ENCODE measurements at places on chromosomes 7 and 10. TPM values are rescaled to one million over a fixed set of nuclear protein-coding genes. Genes with fewer than 3 reads are reported as not detected.

The GLCCI1 gene
- 6.7 TPM for total RNA-seq

The GRID2IP gene
- not detected for total RNA-seq

The TDRD1 gene
- total RNA-seq: not detected

The ZNF239 gene
- total RNA-seq: 6.2 TPM

The TMEM184A gene
- total RNA-seq: under 0.01 TPM

The PGAM2 gene
- total RNA-seq: 0.26 TPM

GRCh38 chr10:96850825-96851224 lies 18.7 kb downstream of the LCOR start:
- peak; percentile 97 for DNase-seq

DNA sequence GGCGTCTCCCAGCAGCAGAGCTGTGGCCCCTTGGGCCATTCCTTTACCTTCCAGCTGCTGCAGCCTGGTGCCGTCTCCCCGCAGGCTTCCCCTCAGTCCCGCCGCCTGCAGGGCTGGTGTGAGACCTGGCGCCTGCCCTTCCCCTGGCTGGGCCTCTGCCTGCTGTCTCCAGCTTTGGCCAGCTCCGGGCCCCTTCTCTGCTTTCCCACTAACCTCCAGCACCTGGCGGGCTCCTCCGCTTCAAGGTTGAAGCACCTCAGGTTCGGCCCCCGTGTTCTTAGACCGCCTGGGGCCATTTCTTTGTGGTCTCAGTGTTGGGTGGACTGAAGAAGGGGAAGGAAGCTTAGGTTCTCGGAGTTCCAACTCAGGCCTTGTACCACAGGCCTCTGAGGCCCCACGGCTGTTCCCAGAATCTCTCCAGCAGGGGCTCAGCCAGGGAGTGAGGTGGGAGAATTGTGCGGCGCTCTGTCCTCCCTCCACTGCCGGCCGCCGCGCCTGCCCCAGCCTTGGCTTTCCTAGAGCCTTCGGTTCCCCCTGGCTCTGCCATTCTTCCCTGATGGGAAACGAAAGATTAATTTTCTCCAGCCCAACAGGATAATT lies 30.3 kb downstream of the GBX1 start:
- no peak for DNase-seq

DNA sequence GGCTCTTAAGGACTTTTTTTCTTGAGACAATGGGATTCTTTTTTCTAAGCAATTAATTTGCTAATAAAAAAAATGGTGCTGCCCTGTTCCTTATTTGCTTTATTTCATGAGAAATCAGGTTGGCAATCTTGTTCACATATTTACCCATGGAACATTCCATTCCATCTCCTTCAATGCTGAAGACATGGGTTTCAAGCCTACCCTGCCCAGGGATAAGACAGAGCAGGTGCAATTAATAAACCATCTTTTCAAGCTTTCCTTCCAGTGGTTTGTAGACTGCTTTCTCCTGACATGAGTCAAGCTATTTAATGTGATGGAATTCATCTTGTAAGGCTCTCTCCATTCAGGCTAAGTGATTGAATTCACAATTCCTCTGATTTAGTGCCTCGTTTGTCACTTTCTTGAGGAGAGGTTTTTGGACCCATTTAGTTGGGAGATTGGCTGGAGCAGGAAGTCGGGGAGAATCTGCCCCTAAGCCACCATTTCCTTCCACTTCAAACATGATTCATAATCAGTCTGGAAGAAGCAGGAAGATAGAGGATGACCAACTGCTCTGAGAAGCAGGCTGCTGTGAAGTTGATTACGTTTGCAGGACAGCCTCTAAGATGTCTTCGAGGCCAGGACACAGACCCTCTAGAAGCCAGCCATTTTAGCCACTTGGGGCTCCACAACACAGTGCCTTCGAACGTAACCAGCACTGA lies 552.4 kb upstream of the GALNT17 start:
- no peak for DNase-seq

DNA sequence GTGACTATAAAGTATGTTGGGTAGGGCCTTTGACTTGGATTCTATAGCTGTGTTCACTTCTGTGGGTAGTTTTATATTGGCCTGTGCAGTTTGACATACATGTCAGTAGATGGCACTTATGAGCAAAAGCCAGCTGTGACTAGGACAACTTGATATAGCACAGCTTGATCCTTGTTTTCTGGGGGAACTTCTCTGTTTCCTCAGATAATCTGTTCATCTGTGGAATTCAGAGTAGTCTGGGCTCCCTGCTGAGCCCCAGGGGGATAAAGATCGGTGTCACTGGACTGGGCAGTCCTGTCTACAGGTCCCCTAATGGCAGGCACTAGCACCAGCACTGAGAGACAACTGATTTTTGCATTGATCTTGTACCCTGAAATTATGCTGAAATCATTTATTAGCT lies 25.4 kb downstream of the CYP2C9 start:
- DNase-seq: peak; percentile 12

GRCh38 chr7:98324782-98325181 lies 43.3 kb downstream of the BRI3 start:
- no peak for DNase-seq

GRCh38 chr7:132261327-132262159 lies 314.7 kb downstream of the PLXNA4 start:
- DNase-seq: no peak

- no peak for DNase-seq
These were observed 219.0 kb downstream of the PTEN start for GRCh38 chr10:88082391-88082790.

DNA sequence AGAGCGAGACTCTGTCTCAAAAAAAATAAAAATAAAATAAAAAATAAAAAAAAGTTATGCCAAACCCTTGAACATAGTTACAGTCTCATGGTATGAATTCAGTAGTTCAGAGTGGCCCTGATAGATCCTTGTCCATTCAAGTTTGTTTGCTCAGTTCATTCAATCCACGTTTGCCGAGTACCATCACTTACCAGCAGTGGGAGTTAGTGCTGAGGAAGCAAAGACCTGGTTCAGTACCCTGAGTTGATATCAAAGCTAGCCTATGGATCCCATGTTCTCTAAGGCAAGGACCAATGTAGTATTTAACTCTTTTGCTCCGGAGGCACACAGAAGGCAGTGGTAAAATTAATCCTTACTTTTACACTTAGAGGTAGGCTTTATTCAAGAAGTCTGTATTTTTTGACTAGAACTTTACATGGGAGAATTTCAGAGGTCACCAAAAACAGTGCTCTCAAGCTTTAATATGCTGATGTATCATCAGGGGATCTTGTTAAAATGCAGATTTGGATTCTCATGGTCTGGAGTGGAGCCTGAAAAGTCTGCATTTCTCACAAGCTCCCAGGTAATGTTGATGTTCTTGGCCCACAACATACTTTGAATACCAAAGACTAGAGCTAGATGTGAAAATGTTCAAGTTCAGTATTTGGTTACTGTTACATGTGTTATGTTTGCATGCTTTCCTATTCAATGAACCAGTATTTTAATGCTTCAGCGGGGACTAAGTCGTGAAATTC lies 38.1 kb upstream of the HBP1 start:
- no peak for DNase-seq

DNA sequence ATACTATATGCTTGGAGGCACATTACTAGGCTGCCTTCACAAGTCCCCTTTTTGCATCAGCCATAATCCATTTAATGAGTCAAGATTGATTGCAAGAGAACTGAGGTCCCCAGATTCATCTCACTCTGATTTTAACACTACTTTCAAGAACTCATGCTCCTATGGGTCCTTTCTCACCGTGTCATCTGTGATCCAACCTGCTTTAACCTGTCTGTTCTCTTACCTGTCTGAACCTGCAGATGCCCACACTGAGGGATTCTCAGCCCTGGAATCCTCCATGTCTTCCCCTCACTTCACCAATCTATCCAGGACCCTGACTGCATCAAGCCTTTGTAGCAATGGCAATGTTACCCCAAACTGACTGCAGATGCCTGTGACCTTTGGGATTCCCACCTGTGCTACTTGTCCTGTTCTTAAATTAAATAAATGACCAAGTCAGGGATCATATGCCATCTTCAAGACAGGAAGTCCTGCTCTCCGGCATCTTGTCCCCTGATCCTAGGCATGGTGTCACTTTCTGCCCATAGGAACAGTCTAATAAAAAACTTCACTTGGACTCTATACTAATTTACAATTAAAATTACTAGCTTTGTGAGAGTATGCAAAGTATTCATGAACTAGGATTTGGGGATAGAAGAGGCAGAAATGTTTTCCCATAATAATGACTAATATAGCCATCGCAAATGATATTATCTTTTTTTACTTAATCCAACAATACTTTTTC lies 25.9 kb upstream of the GOT1 start:
- DNase-seq: no peak

- no peak for DNase-seq
These were observed 20.5 kb downstream of the RSBN1L start for GRCh38 chr7:77716804-77717203.

- DNase-seq: no peak
These were observed 117.1 kb upstream of the HPS1 start for GRCh38 chr10:98563811-98564210.

DNA sequence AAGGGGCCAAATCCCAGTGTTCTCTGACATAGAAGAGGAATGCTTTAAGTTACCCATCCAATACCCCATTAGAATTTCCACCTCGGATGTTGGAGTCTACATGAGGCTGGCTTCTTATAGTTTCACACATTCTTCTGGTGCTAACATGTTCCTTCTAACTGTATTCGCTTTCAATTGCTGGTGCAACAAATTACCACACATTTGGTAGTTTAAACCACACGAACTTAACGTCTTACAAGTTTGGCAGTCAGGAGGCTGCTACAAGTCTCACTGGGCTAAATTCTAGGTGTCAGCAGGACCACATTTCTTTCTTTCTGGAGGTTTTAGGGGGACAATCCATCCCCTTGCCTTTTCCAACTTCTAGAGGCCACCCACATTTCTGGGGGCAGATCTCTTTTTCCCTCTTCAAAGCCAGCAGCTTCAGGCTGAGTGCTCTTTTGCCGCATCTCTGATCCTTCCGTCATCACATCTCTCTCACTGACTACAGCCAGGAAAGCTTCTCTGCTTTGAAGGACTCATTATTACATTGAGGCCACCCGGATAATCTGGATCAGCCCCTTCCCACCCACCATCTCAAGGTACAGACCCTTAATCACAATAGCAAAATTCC lies 5.1 kb upstream of the MACC1 start:
- no peak for DNase-seq

- DNase-seq: no peak
These were observed 571.4 kb upstream of the IGFBP3 start for GRCh38 chr7:46492466-46492865.

- no peak for DNase-seq
These were observed 116.1 kb downstream of the INSYN2A start for GRCh38 chr10:127080317-127080716.

Data from fibroblast of lung (primary cell).